ENCODE measurements at places on chromosomes 7 and 10. TPM values are rescaled to one million over a fixed set of nuclear protein-coding genes. Genes with fewer than 3 reads are reported as not detected.

CHPF2 gene
- total RNA-seq, result 46.8 TPM

GRCh38 chr10:71735709-71736569 lies 16.4 kb upstream of the C10orf105 start:
- peak; percentile 79 for DNase-seq
- H3K36me3 ChIP-seq, result no peaks in the 10 kb centered on the region
- H3K27ac ChIP-seq, result peak overlapping the region; percentile 84

DNA sequence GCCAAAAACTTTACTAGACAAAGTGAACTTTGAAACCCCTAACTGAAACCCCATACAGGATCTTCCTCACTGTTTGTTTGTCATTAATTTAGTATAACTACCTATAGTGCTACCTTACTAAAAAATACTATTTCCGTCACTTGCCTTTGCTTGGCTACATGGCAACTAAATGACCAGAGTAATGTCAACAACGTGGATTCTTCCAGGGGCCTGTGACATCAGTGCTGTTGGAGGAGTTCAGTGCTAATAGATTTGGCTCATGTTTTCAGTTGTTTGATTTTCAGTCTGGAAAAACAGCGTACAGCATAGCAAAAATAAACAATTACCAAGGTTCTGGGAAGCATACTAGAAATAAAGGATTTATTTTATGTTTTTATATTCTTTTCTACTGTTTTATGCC lies 3.0 kb upstream of the ASB15 start:
- no peaks in the 10 kb centered on the region for H3K36me3 ChIP-seq
- DNase-seq, result no peak
- no peak overlapping the region for H3K4me3 ChIP-seq

MET gene
- total RNA-seq, result 0.26 TPM

All from activated CD8-positive, alpha-beta memory T cell treated with anti-CD3 and anti-CD28 coated beads, Interleukin-2, amount 10 ng/mL, durations not matched to agents 7 days and 5 days (primary cell).